ENCODE measurements at places on chromosomes 1 and 21. TPM values are rescaled to one million over a fixed set of nuclear protein-coding genes. Genes with fewer than 3 reads are reported as not detected.

DNA sequence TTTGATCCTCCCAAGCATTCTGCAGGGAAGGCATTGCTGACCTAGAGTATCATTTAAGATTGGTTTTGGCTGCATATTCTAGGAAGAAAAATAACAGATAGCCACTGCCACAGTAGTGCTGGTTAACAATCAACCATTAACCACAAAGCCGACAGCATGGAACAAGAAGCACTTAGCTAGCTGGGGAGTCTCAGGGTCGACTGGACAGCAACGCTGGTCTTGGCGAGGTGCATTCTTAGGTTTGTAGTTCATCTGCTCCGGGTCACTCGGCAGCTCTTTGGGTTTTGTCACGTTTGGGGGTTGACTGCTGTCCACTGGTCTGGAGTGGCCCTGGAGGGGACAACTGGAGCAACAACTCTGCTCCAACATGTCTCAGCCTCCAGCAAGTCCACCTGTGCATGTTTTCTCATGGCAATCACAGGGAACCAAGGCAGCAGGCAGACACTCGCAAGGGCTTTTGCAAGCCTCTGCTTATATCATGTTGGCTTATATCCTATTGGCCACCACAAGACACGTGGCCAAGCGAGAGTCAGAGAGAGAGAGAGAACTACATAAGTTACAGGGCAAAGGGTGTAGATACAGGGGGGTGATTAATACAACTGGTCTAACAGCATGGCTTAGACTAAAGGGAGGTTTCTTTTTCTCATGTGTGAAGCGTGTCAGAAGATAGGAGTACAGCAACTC lies 99.5 kb downstream of the LACTBL1 start:
- DNase-seq = no peak

GRCh38 chr1:236458996-236459395 lies 64.8 kb upstream of the LGALS8 start:
- no peak for DNase-seq

GRCh38 chr1:53267761-53268160 lies 29.4 kb upstream of the MAGOH start:
- no peak for DNase-seq

- DNase-seq = no peak
These were observed 146.2 kb downstream of the PLPP3 start for GRCh38 chr1:56433056-56433577.

DNA sequence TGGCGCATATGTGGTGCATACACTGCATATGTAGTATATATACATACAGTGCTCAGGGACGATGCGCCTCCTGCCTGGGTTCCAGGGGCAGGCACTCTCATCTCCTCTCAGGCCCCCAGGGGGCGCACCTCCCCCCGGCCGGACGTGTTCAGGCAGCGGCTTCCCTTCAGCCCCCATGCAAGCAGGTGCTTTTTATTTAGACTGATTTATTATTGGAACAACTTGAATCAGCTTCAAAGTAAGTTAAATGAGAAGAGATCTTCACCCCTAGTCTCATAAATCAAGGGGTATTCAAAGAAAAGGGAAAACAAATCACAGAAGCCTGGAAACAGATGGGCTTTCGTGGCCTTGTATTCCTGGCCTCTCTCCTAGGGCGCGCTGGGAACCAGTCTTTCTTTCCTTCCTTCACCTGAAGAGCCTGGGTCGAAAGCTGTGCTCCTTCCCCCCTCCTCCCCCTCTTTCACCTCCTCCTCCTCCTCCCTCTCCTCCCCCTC lies 64.6 kb downstream of the UBIAD1 start:
- no peak for DNase-seq

- no peak for DNase-seq
These were observed 4.2 kb downstream of the HIVEP3 start for GRCh38 chr1:41914516-41914915.

TRIM67 gene
- 0.03 TPM for total RNA-seq

Data from left lobe of liver (tissue), 2 donors.